IPS DF 19.7 (cell line): ENCODE measurements at places on chromosomes 6 and 20.

DNA sequence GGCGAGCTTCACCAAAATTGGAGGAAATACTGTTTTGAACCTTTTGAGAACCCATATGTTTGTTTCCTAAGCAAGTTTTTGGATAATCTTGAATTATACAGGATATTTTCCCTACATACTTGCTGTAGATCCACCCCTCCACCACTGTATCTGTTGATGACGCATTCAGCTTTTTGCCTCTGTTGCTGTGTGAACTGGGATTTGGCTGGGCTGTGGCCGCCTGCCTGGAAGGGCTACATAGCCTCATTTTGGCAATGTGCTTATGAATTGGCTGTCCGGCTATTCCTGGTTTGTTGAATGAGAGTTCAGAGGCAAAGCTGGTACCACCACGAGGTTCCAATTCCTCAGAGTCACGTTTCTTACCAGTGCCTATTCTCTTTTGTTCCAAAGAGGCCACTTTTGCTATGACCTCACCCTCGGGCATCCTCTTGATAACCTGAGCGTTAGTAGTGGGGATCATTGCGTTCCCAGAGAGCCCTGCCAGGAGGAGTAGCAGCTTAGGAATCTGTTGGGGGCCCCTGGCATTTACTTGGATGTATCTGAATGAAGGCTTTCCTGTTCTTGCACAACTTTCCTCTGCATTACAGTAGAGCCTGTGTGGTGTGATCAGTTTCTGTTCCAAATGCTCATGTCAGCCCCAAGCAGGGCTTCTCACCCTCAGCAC, 6.4 kb downstream of the FAM83D start:
- no peak for DNase-seq

GRCh38 chr6:6943421-6943820, 164.3 kb upstream of the RREB1 start:
- DNase-seq: no peak

DNA sequence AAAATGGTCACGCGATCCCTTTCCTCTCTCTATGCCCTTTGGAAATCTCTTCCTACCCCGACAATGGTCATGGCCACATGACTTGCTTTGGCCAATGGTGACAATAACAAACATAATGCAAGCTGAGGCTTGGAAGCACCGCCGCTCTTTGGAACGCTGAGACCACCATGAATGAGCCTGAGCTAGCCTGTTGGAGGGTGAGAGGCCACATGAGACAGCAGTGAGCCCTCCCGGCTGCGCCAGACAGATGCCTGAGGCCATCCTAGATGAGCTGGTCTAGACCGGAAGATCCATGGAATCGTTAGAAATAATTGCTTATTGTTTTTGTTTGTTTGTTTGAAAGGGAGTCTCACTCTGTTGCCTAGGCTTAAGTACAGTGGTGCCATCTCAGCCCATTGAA, 64.2 kb downstream of the STK35 start:
- no peak for DNase-seq

GRCh38 chr6:148250975-148251685, 91.5 kb upstream of the SASH1 start:
- no peak for DNase-seq

DNA sequence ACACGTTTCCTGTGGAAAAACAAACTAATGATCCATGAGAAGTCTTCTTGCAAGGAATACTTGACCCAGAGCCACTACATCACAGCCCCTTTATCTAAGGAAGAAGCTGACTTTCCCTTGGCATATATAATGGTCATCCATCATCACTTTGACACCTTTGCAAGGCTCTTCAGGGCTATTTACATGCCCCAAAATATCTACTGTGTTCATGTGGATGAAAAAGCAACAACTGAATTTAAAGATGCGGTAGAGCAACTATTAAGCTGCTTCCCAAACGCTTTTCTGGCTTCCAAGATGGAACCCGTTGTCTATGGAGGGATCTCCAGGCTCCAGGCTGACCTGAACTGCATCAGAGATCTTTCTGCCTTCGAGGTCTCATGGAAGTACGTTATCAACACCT, 35.4 kb downstream of the GCNT2 start:
- DNase-seq: no peak

DNA sequence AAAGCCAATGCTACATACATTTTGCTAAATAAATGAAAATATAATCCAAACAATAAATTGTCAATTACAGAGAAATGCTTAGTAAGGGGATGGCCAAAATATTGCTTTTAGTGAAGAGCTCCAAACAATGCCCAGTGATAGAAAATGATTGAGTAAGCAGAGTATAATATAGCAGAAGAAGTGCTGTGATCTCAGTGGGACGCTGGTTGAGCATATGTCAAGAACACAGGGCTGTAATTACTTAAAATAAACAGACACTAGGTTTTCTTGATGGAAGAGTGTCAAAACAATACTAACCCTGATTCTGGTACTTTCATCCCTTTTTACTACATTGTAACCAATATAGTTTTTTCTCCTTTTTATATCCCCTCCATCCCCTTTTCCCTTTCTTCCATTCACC, 150.3 kb downstream of the GRIK2 start:
- DNase-seq: no peak

- no peak for DNase-seq
Observed at GRCh38 chr6:1613688-1614447, 4.2 kb downstream of the FOXC1 start.

DNA sequence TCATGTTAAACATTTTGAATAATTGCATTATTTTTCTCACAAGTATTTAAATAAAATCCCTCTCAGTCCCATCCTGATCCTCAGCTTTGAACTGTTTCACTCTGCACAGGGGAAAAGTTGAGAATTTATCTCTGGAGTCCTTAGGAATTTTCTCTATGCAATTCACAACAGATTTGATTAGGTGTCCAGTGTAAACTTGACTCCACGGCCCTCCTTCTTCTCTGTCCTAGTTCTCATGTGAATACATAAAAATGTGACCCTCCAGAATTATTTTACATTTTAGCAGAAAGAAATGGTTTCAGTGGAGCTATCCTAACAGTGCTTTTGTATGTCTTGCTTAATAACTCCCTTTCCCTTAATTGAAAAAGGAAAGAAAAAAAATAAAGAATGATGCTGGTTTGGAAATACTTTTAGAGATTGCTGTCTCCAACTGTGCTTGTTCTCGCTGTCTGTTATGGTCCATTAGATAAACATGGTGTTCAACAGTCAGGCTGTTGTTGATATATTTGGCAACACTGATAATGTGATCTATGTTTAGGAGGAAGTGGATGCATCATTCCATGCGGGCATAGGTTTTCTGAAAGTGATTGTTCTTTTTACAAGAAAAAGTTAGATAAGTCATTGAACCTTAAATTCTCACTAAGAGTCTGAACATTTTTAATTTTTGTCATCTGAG, 599.4 kb upstream of the CITED2 start:
- no peak for DNase-seq

DNA sequence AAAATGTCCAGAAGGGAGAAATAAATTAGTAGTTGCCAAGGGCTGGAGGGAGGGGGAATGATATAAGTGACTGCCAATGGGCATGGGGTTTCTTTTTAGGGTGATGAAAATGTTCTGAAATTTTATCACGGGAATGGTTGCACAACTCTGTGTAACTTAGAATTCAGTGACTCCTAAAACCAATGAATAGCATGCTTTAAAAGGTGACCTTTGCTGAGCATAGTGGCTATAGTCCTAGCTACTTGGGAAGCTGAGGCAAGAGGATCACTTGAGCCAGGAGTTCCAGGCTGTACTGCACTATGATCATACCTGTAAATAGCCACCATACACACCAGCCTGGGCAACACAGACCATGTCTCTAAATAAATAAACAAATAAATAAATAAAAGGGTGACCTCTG, 109.0 kb downstream of the ATG5 start:
- DNase-seq: no peak

DNA sequence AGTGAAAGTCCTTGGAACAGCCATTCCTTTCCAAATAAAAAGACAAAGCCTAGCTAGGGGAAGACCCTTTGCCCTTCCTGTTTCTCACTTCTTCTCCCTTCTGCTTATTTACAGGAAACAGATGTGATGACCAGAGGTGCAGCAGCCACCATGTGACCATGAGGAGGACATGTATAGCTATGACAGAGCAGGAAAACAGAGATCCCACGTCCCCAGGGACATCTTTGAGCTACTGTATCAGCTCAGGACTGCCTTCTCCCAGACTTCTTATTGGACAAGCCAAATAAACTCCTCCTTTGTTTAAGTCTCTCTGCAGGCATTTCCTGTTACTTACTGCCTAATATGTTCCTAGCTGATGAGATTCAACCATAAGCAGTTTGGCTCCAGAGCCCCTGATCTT, 133.1 kb upstream of the MLN start:
- no peak for DNase-seq

- DNase-seq: no peak
Observed at GRCh38 chr20:57835588-57836455, 126.0 kb upstream of the PMEPA1 start.

- no peak for DNase-seq
Observed at GRCh38 chr6:3656076-3656475, 95.4 kb downstream of the PXDC1 start.

DNA sequence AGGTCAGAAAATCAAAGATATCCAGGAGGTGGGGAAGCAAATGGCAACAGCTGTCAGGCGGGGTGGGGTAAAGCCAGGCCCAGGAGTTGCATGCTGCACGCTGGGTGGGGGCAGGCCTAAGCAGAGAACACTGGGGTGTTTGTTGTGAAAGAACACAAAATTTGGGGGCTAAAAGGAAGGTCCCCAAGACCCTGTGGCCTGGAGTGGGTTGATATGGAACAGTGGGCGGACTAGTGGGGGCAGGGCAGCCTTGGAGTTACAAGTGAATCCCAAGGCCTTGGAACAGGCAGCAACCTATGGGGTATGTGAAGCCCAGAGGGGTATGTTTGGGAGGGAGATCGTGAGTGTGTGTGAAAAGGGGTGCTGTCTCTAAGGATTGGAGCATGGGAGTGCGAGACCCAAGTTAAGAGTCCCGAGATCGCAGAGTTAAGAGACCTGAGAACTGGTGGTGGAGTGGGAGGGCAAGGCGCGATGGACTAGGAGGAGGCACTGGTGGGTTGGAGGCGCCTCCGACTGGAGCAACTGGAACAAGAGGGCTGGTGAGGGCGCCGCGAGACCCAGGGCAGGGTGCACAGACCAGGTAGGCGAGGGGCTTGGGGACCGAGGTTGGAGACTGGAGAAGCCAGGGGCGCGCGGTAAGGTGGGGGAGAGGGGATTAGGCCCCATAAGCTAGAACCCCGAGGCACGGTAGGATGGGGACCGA, 658 bp downstream of the CUL7 start:
- DNase-seq: no peak

GRCh38 chr6:29770306-29770705, 47.1 kb downstream of the HLA-F start:
- no peak for DNase-seq

- DNase-seq: no peak
Observed at GRCh38 chr6:150456466-150456865, 87.7 kb downstream of the IYD start.

- no peak for DNase-seq
Observed at GRCh38 chr20:47784599-47785310, 526 bp downstream of the SULF2 start.

DNA sequence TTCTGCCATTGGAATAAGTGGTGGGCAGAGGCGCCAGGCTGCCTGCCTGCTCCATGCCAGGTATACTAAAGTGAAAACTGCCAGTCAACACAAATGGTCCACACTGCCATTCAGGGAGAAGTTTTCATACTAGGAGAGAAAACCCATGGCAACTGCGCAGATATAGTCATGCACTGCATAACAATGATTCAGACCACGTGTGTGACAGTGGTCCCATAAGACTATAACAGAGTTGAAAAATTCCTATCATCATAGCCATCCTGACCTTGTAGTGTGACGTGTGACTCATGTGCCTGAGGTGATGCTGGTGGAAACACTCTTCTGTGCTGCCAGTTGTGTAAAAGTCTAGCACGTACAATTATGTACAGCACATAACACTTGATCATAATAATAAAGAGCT, 25.1 kb downstream of the ZC3H12D start:
- DNase-seq: no peak

- no peak for DNase-seq
Observed at GRCh38 chr20:21110811-21111210, 4.7 kb upstream of the LINC00237 start.

- DNase-seq: no peak
Observed at GRCh38 chr6:52500238-52501129, 76.4 kb downstream of the TRAM2 start.

DNA sequence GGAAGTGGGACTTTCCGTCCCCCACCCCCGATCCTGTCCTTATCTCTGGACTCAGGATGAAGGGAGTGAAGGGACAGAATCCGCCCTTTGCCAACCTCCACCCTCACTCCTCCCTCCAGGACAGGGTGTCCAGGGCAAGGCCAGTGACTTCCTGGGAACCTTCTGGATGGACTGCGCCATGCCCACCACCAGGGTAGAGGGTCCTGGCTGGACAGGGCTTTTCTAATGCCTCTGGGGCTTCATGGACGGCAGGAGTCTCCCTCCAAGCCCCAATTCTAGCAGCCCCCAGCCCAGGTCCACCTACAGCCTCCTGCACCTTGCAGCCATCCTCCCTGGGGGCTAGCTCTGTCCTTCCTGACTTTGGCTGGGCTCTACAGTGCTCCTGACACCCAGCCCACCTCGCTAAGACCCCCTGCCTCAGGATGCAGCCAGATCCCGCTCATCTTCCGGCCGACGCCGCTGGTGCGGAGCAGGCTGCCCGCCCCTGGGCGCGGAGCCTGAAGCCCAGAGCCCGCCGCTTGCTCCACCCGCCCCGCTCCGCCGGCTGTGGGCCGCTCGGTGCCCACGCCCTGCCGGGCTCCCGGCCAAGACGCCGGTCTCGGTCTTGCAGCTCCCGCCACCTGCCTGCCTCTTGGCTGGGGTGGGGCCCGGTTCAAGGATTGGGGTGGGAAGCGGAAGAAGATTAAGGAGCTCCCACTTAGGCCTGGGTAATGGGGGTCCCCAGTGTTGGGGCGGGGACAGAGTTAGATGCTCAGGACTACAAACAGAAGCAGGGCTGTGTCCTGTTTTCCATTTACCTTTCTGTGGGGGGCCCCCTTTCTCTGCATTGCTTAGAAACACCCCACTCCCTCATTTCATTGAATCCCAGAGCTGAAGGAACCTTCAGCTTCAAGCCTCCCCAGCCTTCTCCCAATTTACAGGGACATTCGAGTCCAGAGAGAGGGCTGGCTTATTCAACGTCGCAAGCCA, 72.8 kb downstream of the MDGA1 start:
- DNase-seq: no peak
